ENCODE measurements at places on chromosomes 5 and 9.

GRCh38 chr5:8229551-8229950 lies 360.6 kb downstream of the MTRR start:
- no peak for DNase-seq

- no peak for DNase-seq
These were observed 369.9 kb upstream of the DAB2 start for GRCh38 chr5:39794513-39795210.

- no peak for DNase-seq
These were observed 384.7 kb downstream of the BNC2 start for GRCh38 chr9:16485575-16486321.

- no peak for DNase-seq
These were observed 106.8 kb downstream of the WNK2 start for GRCh38 chr9:93290495-93291434.
